ENCODE measurements at places on chromosomes 4 and X.
A peak's percentile ranks its signal among the peaks of the same experiment; 100 is the strongest.

- DNase-seq, result no peak
Observed at GRCh38 chr4:36358173-36358572, 76.8 kb downstream of the DTHD1 start.

- DNase-seq, result no peak
Observed at GRCh38 chrX:97498093-97498492, 614.4 kb downstream of the RPA4 start.

- DNase-seq, result no peak
Observed at GRCh38 chrX:133570549-133570948, 155.3 kb upstream of the GPC4 start.

- DNase-seq, result no peak
Observed at GRCh38 chrX:33211356-33212260, at the start of gene DMD. TSS of gene DMD (minus strand) at chrX:33211549. CDS start at chrX:33211312, 237 bp downstream.

DNA sequence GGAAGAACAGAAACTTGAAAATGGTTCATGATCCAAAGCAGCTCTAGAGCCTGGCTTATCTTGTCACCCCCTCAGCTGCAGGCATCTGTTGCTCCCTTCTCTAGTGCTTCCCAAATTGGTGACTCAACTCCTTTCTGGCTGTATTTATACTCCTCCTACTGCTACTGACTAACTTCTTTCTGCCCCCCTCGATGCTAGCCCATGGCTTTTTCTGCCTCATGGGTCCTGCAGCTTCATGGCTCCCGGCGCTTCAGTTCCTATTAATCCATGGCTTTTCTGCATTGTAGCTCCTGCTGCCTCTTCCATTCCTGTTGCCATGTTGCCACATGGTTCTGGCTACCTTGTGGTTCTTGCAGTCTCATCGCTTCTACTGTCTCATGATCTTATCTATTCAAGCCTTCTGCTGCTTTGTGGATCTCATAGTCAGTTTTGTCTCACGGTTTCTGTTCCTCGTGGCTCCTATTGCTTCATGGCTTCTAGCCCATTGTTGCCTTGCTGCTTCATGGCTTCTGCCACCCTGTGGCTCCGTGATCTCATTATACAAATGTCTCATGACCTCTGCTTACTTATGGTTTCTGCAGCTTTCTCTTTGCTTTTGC, 48.1 kb downstream of the SMC1A start:
- DNase-seq, result no peak

DNA sequence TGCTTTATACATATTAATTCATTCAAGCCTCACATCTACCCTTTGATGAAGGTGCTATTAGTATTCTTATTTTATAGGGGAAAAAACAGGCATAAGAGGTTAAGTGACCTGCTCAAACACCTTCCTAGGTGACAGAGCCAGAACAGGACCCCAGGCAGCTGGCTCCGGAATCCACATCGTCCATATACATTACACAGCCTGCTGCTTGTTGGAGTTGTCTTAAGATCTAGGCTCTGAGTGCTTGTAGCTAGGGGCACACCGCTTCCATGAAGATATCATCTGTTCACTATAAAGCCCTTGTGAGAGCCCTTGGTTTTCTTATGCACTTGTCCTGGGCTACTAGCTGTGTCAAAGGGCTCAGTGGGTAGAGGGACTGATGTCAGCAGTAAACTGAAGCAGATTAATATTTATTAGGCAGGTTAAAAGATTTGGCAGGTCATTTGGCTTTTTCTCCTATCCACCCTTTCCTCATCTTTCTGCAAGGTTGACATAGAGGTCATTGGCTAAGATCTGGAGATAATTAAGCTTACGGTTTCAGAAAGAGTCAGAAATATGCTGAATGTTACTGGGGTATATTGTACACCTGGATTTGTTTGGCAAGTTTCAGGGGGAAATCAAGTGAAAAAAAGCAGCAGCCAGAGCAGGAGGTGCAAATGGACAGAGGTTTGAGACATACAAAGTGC, 195.4 kb downstream of the SOWAHB start:
- no peak for DNase-seq

DNA sequence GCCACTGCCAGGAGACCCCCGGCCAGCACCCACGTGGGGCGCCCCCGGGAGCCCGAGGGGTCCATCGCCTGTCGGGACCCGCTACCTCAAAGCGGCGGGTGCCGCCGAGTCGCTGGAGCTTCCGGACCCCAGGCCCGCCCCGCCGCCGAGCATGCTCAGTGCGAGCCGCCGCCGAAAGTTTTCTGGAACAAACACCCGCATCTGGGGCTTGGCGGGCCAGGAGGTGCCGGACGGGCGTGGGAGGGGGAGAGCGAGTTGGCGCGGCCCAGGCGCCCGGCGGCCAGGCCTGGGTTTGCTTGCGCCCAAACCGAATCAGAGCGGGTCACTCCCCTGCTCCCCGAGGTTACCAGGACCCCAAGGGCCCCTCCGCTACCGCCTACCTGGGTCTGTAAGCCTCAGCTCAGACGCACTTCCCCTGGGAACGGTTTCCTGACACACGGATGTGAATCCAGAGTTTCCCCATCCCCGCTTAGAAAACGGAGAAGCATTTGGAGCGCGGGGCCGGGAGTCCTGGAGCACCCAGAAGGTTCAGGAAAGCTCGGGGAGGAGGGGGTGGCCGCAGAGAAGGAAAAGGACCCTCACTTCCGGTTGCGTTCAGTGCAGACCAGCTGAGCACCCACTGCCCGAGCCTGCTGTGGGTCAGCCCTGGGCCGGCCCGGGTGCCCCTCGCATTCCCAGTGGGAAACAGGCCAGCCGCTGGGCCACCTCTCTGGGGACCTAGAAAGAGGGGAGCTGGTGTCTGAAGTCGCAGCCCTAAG, at the start of gene EVC2:
EVC2 (minus strand) TSS at position 111 of the 758 bp plus-strand sequence; CDS start at position 65, 46 bp downstream.
- no peak for DNase-seq

DNA sequence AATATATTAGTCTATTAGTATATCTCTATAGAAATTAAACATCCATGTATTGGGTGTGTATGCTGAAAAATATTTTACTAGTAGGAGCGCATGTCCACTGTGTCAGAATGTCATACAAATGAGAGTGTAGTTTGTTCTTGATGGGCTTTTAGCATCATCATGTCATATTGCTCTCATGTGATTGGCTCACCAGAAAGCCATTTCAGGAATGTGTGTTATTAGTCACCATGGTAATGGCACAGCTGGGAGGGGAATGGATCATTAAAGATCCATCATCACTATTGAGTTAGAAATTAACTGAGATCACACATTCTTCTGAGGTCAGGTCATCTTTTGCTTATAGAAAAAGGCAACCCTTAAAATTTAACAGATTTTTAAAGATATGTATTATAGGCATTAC, 77.3 kb downstream of the PHEX start:
- no peak for DNase-seq

GRCh38 chr4:139704915-139705485, 39.4 kb downstream of the MGST2 start:
- no peak for DNase-seq

DNA sequence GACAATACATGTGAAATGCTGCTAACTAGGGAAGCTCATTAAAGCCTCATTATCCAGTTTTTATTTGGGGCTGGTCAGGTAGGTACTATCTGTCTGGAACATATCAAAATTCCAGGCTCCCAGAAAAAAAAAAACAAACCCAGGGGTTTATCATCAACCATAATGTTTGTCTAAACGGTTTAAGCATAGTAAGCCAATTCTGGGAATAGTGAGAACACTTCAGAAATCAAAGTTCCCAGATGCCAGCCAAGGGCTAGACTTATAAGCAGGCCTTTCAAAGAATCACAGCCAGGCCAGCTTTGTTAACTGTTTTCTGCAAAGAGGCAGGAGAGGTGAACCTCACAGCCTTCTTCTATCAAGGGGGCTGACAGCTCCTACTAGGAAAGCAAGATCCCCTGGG, 8.1 kb downstream of the IDS start:
- DNase-seq, result no peak

- DNase-seq, result no peak
Observed at GRCh38 chrX:7225338-7225737, 77.4 kb upstream of the PUDP start.

DNA sequence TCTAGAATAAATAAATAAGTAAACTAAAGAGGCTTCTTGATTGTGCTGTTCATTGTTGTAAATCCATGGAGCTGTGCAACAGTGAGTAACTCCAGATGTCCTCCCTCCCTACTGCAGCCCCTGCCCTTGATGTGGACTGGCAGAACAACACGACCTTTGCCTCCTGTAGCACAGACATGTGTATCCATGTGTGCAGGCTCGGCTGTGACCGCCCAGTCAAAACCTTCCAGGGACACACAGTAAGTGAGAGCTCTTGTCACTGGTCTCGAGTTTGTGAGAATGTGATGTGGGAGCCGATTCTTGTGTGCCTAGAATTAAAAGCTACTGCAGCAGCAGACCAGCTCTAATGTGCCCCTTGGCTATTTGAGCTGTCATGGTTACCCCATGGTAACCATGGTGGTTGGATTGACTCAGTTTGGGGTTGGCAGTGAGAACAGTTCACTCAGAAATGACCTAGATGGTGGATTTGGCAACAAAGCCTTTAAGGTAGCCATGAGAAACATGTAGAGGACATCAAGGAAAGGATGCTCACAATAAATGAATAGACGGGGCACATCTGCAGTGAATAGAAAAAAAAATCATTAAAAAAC, 60.7 kb downstream of the GPR143 start:
- no peak for DNase-seq

- DNase-seq, result peak; percentile 71
Observed at GRCh38 chrX:119655125-119655524, 37.8 kb downstream of the SEPTIN6 start.

DNA sequence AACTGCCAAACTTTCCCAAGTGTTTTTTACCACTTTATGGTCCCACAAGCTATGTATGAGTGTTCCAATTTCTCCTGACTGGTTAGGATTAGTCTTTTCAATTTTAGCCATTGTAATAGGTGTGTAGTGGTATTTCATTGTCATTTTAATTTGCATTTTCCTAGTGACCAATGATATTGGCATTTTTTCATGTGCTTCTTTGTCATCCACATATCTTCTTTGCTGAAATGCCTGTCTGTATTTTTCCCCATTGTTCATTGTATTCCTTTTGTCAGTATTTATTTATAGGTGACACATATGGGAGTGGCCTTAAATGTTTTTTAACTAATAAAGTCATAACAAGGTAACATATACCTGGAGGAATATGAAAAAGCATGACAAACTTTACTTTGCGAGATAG, 9.2 kb upstream of the UBE2D3 start:
- DNase-seq, result no peak

DNA sequence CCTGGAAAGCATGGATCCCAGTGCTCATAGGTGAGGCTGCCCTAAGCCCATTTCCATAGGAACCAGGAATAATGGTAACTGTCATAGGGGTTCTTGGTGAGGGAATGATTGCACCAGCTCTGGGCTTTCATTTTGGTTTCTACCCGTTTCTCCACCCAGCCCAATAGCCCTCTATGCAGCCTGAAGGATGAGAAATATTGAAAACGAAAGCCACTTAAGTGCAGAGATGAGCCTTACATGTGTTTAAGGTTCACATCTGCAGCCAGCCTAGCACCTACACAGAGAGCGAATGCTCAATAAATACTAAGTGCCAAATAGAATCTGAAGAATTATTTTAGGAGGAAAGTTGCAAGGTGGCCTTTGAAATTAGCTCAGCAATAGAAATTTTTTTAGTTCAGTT, 60.4 kb downstream of the MCF2 start:
- DNase-seq, result no peak

- no peak for DNase-seq
Observed at GRCh38 chr4:183636503-183636902, 22.5 kb downstream of the RWDD4 start.

- no peak for DNase-seq
Observed at GRCh38 chr4:88134536-88135355, 23.7 kb downstream of the ABCG2 start.
